ENCODE measurements at places on chromosomes 5 and 9. TPM values are rescaled to one million over a fixed set of nuclear protein-coding genes. Genes with fewer than 3 reads are reported as not detected.

DNA sequence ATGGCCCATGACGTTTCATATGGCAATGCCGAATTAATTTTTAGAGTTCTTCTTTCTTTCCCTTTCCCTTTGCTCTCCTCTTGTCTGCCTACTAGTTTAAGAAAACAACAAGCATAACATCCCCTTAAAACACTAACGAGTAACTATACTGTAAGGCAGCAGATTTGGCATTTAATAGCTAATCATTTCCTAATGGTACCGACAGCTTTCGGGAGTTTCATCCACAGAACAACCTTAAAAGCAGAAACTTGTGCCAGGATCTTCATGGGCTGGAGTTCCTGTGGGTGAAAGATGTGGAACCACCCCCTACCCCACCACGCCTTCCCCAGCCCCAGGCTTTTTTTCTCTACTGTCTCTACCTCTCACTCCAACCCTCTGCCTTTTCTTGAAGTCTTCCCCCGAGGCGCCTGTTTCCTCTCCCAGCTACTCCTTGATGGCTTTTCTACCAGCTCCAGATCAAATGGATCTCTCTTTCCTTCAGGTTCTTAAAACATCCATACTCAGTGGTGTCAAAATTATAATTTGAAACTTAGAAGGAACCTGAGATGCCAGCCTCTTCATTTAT lies 319.5 kb downstream of the PIK3R1 start:
- DNase-seq, result no peak

DNA sequence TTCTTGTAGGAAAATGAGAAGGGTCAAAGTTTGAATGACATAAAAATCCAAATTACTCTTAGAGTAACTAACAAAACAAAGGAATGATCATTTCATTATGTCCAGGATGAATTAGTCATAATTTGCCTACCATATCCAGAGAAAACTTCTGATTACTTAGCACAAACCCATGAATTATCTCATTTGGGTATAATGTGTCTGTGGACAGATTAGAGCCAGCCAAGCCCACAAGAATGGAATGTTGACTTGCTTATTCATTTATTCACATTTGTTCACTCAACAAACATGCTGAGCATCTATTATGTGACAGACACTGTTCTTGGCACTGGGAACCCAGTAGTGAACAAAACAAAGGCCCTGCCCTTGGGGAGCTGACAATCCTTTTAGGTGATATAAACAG lies 87.4 kb downstream of the APBA1 start:
- DNase-seq, result no peak

GRCh38 chr5:154117930-154118329 lies 72.6 kb upstream of the GALNT10 start:
- no peak for DNase-seq

GRCh38 chr5:34717426-34718327 lies 61.5 kb downstream of the RAI14 start:
- DNase-seq, result no peak

Gene TRMO
- 19.6 TPM for total RNA-seq

Gene WDR38
- not detected for total RNA-seq

Gene NUTM2F
- not detected for total RNA-seq

Gene GRXCR2
- total RNA-seq, result not detected
